Kidney glomerular epithelial cell (primary cell): ENCODE measurements at places on chromosomes 7 and 10.
A peak's percentile ranks its signal among the peaks of the same experiment; 100 is the strongest.

GRCh38 chr7:12158334-12159060 lies 52.6 kb upstream of the TMEM106B start:
- no peak for DNase-seq

- no peak for DNase-seq
Measured at GRCh38 chr10:107477266-107477665, 312.8 kb upstream of the SORCS1 start.

GRCh38 chr10:28679581-28680357 lies 2.4 kb downstream of the BAMBI start:
- DNase-seq = peak; percentile 26

- no peak for DNase-seq
Measured at GRCh38 chr10:15379078-15379477, 8.0 kb upstream of the FAM171A1 start.

- no peak for DNase-seq
Measured at GRCh38 chr10:99374972-99375371, 45.8 kb downstream of the CNNM1 start.

GRCh38 chr7:104371980-104372357 lies 43.6 kb downstream of the LHFPL3 start:
- no peak for DNase-seq

DNA sequence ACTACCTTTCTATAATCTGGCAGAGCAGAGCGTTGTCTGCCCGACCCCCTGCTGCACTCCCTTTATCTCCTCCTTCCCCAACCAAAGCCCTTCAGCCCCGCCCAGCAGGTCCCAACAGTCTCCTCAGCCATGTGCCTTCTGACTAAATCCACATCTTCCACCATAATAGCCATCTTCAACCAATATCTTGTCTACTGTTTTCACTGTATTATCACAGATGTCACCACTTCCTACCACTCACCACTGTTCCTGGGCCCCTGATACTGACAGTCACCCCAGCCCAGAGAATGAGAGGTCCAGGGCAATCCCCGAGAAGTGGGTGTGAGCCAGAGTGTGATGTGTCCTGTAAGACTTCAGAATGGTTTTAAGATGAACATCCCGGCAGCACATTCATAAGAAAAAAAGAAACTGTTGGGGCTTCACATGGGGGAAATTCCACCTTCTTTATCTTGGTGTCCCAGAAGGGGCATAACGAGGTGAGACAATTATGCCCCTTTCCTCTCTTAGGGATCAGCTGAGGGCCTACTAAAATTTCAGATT lies 25.3 kb downstream of the CCDC6 start:
- DNase-seq = no peak

- DNase-seq = no peak
Measured at GRCh38 chr7:141511676-141512396, 39.4 kb upstream of the AGK start.

- DNase-seq = no peak
Measured at GRCh38 chr7:142422621-142423020, 164.8 kb upstream of the PRSS58 start.

GRCh38 chr7:97298561-97298960 lies 181.1 kb downstream of the SDHAF3 start:
- no peak for DNase-seq

- no peak for DNase-seq
Measured at GRCh38 chr7:98629001-98629431, 11.9 kb downstream of the NPTX2 start.

- no peak for DNase-seq
Measured at GRCh38 chr7:21338728-21339164, 89.1 kb upstream of the SP4 start.

DNA sequence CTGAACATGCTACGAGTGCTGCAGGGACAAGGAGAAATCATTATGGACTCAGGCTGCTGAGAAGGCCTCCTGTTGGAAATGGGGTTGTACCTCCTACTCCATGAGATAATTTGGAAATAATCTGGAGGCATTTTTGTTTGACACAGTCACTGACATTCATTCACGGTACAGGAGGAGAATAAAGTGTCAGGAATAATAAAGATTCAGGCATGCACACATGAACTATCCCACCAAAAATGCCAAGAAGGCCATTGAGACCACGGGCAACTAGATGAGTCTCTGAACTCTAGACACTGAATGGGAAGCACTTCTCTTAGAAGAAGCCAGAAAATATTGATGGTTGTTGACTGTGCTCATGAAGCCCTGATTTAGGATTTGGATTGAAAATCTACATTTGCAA lies 220.9 kb upstream of the HABP2 start:
- DNase-seq = no peak

GRCh38 chr10:85193796-85194195 lies 865.4 kb downstream of the CCSER2 start:
- no peak for DNase-seq

- DNase-seq = no peak
Measured at GRCh38 chr10:63670291-63670898, 149.2 kb downstream of the REEP3 start.

- DNase-seq = no peak
Measured at GRCh38 chr10:77036993-77037734, 600.4 kb downstream of the KCNMA1 start.

DNA sequence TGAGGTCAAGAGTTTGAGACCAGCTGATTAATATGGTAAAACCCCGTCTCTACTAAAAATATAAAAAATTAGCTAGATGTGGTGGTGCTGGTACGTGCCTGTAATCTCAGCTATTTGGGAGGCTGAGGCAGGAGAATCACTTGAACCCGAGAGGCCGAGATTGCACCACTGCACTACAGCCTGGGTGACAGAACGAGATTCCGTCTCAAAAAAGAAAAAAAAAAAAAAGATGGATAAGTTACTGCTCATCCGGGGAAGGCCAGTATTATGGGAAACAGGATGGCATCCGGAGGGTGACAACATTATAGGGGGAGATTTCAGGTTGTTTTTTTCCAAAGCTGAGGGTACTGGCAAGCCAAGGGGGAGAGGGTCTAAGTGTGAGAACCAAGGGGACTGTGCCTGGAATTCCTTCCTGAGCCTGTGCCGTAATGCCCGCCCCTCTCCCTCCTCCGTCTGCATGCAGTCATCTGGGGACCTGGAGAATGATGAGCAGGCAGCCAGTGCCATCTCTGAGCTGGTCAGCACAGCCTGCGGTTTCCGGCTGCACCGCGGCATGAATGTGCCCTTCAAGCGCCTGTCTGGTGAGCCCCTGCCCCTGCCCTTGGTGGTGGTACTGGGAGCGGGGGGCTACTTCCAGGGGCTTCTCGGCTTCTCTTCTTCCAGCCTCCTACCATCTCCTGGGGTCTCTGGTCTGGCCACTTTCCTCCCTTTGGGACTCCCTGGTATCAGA lies 4.4 kb downstream of the LAMTOR4 start:
- no peak for DNase-seq

- no peak for DNase-seq
Measured at GRCh38 chr10:77698267-77698931, 60.8 kb upstream of the KCNMA1 start.

DNA sequence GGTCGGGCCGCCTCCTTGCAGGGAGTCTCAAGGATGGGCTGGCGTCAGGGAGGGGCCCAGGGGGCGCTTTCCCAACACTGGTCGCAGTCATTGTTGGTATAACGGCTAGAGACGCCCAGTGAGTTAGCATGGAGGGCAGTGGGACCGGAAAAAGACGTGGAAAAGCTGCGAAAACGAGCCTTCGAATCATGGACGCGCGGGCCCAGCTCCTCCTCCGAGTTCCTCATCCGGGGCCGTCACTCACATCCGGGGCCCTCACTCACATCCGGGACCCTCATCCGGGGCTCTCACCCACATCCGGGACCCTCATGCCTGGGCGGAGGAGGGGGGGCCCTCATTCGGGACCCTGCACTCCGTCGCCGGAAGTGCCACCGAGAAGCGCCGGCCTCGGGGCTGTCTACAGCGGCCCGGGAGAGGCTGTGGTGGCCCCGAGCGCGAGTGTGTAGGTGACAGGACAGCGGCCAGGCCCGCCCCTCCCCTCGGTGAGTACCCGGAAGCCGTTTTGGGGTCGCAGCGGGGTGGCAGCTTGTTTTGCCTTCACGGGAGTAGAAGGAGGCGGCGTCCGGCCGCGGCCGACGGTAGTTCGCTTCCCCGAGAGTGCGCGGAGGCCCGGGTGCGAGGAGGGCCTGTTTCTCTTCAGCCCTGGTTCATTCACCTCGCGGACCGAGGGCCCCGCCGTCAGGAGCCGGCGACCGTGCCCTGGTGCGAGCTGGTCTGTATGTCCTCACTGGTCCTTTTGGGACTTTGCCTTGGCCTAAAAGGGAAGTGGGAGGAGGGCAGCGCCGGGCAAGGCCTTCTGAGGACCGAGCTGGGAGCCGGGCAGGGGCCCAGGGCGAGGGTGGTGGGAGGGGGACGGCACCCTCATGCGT lies at the start of gene ZNF655:
Gene ZNF655 (plus strand): TSS at position 337 of the 869 bp plus-strand sequence. CDS start 1,918 bp downstream, outside the sequence.
- peak; percentile 79 for DNase-seq

DNA sequence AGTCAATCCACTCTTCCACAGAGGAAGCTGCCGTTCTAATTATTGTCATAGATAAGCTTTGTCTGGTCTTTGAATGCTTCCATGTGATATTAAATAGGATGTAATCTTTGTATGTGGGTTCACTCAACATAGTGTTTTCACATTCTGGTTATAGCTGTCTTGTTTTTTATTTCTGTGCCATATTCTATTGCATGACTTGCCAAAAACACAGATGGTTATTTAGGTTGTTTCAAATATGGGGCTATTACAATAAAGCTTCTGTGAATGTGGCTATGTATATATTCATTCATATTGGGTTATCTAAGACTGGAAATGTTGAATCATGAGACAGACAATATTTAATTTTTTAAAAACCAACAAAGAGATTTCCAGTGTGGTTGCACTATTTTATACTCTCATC lies 1109.3 kb upstream of the LRRTM3 start:
- no peak for DNase-seq

DNA sequence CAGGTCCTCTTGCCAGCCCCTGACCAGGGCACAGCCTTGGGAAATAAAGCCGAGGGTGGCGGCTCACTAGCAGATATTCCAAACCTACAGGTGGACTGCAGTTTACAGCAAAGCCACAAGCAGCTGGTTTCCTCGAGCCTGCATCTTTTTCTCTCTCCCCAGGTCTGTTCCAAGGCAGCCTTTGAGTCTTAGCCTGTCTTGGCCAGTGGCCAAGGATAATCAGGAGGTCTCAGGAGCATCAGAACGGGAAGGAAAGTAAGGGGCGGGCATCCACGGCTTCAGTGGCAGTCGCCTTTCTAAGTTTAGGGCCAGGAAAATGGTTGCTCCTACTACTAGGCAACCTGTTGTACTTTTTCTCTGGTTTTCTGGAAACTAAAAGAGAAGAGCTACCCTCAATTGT lies 219.7 kb upstream of the ZMIZ1 start:
- no peak for DNase-seq

DNA sequence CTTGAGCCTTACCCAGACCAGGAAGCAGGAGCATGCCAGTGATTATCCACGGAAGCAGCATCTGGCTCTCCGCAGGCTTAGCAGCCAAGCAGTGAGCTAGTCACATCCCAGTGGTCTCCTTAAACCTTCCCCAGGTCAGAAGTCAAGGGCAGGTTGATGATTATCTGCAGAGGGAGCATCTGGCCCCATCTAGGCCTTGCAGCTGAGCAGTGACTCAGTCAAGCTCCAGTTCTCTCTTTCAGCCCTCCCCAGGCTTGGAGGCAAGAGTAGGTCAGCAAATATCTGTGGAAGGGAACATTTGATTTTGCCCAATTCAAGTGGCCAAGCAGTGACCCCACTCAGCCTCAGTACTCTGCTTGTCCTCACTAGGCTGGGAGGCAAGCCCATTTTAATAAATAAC lies 61.6 kb downstream of the ANKRD7 start:
- no peak for DNase-seq

- DNase-seq = no peak
Measured at GRCh38 chr10:48444266-48444665, 137.8 kb downstream of the MAPK8 start.

- DNase-seq = no peak
Measured at GRCh38 chr10:2982146-2982545, 85.2 kb upstream of the PFKP start.

DNA sequence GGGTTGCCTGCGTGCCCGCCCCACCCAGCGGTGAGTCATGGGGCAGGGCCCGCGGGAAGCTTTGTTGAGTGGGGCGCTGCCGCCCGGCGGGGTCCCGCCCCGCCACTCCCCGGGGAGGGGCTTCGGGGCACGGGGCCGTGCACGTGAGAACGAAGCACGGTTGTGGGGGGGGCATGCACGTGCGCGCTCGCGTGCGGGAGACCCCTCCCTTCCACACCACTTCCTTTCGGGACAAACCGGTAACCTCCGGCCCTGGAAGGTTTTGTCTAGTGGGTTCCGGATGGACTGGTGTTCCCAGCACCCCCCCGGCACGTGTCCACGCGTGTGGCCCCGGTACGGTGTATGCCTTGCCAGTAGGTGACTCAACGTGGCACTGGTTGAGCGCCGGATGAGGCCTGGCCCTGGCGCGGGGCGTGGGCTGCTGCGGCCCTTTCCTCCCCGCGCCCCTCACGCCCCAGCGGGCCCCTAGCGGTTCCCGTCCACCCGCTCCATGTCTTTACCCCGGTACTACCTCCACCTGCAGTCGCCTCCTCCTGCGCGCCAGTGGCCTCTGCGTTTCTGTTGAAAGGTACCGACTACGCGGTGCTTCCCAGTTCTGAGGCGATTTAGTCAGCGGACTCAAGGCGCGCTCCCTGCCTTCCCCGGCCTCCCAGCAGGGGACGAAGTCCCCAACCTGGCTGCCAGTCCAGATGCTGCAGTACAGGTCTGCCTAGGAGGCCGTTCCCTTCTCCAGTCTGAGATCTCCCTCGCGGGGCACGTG lies 3.1 kb downstream of the ADIRF start:
- peak; percentile 64 for DNase-seq

DNA sequence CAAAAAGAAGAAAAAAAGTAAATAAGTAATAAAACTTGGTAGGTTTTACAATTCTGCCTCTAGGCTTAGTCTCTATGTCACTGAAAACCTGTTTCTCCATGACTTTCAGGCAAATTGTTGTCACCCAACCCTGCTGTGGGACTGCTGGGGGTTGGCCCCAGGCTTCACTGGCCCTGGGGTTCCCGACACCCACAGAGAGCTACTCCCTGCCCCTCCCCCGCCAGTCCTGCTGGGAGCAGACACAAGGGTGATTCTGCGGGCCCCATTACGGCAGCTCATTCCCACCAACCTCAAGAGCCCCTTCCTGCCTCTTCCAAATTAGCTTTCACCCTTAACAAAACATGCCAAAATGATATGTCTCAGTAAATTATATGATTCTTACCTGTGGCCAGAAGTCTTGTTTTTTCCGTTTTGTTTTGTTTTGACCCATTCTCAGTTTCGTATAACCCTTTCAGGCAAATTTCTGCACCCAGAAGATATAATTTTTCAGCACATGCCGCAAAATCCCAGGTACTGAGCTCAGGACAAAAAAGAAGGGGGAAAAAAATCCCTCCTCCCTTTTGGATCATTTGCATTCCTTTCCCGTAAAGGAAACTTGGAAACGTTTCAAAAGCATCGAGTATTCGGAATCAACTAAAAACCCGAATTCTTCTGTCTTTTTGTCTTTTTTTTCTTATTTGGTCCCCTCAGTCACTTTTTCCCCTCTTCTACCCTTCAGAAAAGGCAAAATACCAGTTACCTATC lies 27.8 kb downstream of the CHST15 start:
- no peak for DNase-seq

DNA sequence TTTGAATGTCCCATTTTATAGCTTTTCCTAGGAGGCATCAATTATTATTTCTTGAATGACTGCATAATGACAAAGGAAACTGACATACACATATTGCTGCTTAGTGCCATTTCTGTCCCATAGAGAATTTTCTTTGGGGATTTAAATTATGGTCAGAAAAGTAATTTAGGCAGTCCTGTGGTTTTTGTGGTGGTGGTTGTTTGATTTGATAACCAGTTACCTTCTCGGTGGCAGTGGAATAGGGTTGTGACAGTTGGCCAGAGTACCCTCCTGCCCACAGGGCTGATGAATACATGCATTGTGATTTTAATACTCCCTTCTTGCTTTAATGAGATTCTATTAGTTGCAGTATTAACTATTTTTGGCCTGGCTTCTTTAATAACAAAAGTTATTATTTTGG lies 6.6 kb upstream of the SGCE start:
- no peak for DNase-seq
